ENCODE measurements at places on chromosomes 7 and 10. TPM values are rescaled to one million over a fixed set of nuclear protein-coding genes. Genes with fewer than 3 reads are reported as not detected.

DNA sequence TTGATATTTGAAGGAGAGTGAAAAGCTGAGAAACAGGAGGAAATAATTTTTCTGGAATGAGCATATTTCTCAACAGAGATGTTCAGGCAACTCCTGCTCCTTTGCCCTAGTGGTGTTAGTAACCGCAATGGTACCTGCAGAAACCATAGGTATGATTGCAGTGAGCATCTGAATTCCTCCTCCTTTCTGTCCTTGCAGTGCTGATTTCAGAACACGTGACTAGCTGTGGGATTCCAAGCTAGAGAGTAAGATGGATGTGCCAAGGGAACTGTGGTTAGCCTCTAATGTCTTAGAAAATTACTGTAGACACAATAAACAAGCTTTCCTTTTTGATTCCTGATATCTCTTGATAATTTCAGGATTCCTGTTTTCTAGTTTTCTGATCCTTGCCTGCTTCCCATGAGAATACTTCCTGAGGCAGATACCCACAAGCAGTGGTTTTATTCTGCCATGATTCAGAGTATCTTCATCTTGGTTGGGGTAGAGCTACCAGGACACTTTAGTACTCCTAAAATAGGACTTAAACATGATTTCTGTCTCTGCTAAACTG lies 27.5 kb downstream of the LRGUK start:
- H3K4me3 ChIP-seq = no peak overlapping the region
- H3K4me1 ChIP-seq = no peaks in the 10 kb centered on the region
- H3K27ac ChIP-seq = no peak overlapping the region
- H3K36me3 ChIP-seq = no peaks in the 10 kb centered on the region

DNA sequence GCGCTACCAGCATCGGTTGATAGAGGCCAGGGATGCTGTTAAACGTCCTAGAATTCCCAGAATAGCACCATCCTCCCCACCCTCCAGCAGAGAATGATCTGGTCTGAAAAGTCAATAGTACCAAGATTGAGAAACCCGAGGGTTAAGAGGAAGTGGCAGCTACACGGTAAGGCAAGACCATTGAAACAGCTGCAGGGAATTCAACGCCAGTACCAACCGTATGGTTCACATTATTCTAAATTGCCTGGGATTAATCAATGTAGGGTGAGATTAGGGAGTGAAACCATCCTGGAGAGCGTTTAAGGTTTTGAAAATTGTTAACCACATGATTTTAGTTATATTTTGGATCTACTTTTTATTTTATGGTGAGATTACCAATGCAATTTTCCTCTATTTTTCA lies 352.2 kb downstream of the PRPF18 start:
- H3K36me3 ChIP-seq = no peaks in the 10 kb centered on the region
- H3K4me3 ChIP-seq = no peak overlapping the region
- H3K27ac ChIP-seq = no peak overlapping the region
- DNase-seq = no peak

DNA sequence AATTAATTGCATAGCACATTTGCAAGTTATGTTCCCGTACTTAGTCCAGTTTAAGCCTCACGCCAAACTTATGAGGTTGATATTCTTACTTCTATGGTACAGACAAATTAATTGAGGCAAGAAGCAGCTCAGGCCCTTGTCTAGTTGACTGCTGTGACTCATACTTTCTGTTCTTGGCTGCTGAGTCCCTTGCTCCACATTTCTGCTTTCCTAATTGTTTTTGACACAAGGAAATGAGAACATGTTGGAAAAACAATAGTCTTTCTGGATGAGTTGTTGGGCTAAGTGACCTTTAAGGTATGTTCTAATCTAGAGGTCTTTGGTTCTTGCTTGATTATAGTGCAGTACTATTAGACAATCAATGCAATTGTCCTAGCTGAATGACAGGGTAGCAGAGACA lies 331.8 kb downstream of the NRG3 start:
- no peak overlapping the region for H3K4me3 ChIP-seq
- no peaks in the 10 kb centered on the region for H3K36me3 ChIP-seq
- peaks cover 15% of the 10 kb centered on the region for H3K4me1 ChIP-seq
- H3K27me3 ChIP-seq = no peaks in the 10 kb centered on the region
- peak; percentile 47 for DNase-seq

Gene BUD23
- total RNA-seq = 71.5 TPM

- no peaks in the 10 kb centered on the region for H3K4me1 ChIP-seq
- H3K36me3 ChIP-seq = no peaks in the 10 kb centered on the region
- H3K4me3 ChIP-seq = no peak overlapping the region
- no peak overlapping the region for H3K27ac ChIP-seq
- peaks cover 11% of the 10 kb centered on the region for H3K27me3 ChIP-seq
These were observed 4.9 kb upstream of the SRRM3 start for GRCh38 chr7:76196786-76197185.

GRCh38 chr10:118732245-118733165 lies 22.3 kb downstream of the CACUL1 start:
- DNase-seq = no peak
- H3K27ac ChIP-seq = peak overlapping the region; percentile 5
- H3K4me3 ChIP-seq = no peak overlapping the region
- no peaks in the 10 kb centered on the region for H3K27me3 ChIP-seq

- H3K4me3 ChIP-seq = peak overlapping the region; percentile 1
- no peaks in the 10 kb centered on the region for H3K36me3 ChIP-seq
- DNase-seq = no peak
These were observed 124.5 kb downstream of the SEMA3E start for GRCh38 chr7:83524277-83525075.

DNA sequence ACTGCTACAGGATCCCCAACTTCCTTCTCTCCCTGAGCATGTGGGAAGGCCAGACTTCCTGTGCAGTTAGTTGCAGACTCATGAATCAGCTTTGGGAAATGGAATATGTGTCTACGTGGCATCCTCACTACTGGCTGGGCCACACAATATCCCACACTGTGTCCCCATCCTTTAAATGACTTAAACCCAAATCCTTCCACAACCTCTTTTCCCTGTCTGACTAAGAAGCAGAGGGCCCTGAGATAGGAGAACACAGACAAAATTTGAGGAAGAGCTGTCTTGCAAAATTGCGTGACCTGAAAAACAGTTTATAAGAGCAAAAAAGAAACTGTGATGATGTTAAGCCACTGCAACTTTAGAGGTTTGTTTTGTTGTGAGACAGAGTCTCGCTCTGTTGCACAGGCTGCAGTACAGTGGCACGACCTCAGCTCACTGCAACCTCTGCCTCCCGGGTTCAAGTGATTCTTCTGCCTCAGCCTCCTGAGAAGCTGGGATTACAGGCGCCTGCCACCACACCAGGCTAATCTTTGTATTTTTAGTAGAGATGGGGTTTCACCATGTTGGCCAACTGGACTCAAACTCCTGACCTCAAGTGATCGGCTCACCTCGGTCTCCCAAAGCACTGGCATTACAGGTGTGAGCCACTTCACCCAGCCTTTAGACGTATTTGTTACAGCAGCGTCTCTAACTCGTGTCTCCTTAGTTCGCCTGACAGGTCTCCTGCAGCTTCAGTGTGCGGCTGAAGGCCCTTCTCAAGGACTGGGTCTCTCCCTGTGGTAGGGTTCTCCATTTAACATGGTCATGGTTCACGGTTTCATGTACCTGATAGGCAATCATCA lies 46.9 kb upstream of the SFMBT2 start:
- H3K36me3 ChIP-seq = no peaks in the 10 kb centered on the region
- no peak for DNase-seq
- peaks cover 6% of the 10 kb centered on the region for H3K4me1 ChIP-seq
- no peak overlapping the region for H3K4me3 ChIP-seq
- H3K27me3 ChIP-seq = no peaks in the 10 kb centered on the region

DNA sequence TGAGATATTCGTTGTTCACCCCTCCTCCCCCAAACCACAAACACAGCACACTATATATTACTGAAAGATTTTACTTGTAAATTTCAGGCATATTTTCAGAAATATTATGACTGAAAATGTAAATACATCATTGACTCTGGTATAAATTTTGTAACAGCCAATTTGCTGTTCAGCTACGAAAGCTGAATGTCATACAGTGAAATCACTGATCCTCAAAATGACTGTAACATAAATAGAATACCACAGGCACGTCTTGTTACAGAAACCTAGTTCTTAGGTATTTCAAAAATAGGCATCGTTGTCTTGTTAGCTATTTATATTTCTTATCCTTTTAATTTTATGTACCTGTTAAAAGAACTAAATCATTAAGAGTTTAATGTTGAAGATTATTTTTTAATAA lies 15.1 kb downstream of the TRUB1 start:
- H3K36me3 ChIP-seq = peaks cover 50% of the 10 kb centered on the region
- DNase-seq = no peak
- no peak overlapping the region for H3K27ac ChIP-seq
- no peak overlapping the region for H3K4me3 ChIP-seq

- peaks cover 70% of the 10 kb centered on the region for H3K27me3 ChIP-seq
- H3K27ac ChIP-seq = no peak overlapping the region
- no peaks in the 10 kb centered on the region for H3K36me3 ChIP-seq
- no peak overlapping the region for H3K4me3 ChIP-seq
These were observed 4.8 kb upstream of the AOC1 start for GRCh38 chr7:150847536-150847935.

Gene VAX1
- not detected for total RNA-seq

DNA sequence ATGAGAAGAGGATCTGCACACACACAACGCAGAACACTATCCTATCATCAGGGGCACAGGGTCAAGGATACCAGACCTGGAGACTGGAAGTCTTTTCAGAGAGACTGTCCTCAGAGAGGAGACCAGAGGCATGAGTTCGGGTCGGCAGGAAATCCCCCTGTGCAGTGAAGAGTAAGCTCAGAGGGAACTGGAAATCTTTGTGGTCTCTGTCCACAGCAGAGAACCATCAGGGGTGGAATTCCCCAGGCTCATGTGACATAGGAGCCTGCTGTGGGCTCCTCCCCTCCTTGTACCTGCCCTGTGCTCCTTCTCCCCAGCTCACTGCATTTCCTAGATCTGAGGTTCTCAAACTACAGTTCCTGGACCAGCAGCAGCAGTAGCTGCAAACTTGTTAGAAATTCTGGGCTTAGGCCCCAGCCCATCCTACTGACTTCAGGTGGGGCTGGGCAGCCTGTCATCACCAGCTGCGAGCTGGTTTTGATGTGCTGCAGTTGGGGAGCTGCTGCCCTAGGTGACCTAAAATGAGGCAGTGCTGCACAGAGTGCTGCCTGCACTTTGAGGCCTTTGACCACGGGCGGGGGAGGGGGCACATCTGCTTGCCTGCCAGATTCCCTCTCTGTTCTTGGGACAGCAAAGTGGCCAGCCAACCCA lies 2.4 kb downstream of the ZMIZ2 start:
- no peaks in the 10 kb centered on the region for H3K27me3 ChIP-seq
- peak overlapping the region; percentile 74 for H3K4me3 ChIP-seq
- peaks cover 36% of the 10 kb centered on the region for H3K4me1 ChIP-seq
- no peak overlapping the region for H3K27ac ChIP-seq
- no peaks in the 10 kb centered on the region for H3K36me3 ChIP-seq

- no peaks in the 10 kb centered on the region for H3K27me3 ChIP-seq
- no peak overlapping the region for H3K27ac ChIP-seq
- DNase-seq = no peak
- no peak overlapping the region for H3K4me3 ChIP-seq
- no peaks in the 10 kb centered on the region for H3K4me1 ChIP-seq
These were observed 232.8 kb downstream of the GLRX3 start for GRCh38 chr10:130368761-130369560.

DNA sequence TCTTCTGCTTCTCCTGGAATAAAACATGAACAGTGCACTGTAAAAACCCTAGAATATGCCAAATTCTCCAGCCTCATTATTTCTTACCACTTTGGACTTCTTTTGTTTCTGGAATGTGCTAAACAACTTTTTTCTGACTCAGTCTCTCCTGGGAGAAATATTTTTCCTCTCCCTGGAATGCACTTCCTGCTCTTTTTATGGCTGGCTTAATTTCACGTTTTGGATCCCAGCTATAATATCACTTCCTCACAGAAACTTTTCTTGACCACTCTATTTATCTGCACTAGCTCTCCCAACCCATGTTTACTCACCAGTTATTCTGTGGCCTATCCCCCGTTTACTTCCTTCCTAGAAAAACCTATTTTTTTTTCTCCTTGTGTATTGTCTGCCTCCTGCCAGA lies 26.7 kb downstream of the ABCB5 start:
- no peaks in the 10 kb centered on the region for H3K27me3 ChIP-seq
- H3K4me3 ChIP-seq = no peak overlapping the region
- H3K36me3 ChIP-seq = no peaks in the 10 kb centered on the region
- no peak overlapping the region for H3K27ac ChIP-seq
- H3K4me1 ChIP-seq = peaks cover 8% of the 10 kb centered on the region

DNA sequence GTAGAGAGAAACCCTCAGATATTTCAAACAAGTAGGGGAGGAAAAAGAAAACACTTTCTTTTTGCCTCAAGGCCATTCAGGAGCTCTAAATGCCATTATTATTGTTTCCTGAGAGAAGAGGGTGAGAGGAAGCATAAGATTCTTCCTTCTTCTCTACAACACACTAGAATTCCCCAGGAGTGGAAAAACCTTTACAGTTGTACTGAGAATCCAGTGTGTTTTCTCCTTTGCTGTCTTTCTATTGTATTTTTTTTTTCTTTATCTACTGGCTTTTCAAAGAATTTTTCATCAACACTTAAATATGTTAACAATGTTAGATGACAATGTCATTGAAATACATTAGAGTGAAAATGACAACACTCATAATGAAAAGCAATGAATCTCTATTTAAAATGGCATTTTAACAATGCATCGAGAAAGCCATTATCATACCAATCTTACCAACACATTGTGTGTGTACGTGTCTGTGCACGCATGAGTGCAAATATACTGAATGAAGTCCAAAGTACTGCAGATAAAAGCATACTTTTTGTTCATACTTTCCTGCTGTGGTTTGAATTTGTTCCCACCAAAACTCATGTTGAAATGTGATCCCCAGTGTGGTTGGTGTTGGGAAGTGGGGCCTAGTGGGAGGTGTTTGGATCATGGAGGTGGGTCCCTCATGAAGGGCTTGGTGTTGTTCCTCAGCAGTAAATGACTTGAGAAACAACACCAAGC lies 24.2 kb upstream of the MACC1 start:
- H3K4me1 ChIP-seq = peaks cover 24% of the 10 kb centered on the region
- DNase-seq = peak; percentile 71
- H3K27ac ChIP-seq = peak overlapping the region; percentile 57

Gene TMEM139
- 9.2 TPM for total RNA-seq

DNA sequence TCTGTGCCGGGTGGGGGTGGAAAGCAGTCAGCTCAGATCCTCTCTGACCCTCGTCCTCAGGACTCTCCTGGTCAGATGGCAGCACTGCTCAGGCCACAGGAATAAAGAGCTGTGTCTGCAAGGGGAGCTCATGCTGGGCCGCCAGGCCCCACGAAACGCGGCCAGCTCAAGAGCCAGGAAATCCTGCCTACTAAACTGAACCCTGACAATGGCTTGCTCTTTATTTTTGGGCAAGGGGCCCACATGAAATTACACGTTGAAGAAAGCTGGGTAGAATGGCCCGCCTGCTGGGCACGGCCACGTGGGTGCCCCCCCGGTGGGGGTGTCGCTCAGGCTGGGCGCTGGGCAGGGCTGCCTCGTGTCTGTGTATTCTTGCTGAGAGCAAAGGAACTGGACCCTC lies 103.0 kb downstream of the ITIH5 start:
- H3K4me1 ChIP-seq = no peaks in the 10 kb centered on the region
- no peak overlapping the region for H3K4me3 ChIP-seq
- no peak overlapping the region for H3K27ac ChIP-seq
- no peaks in the 10 kb centered on the region for H3K36me3 ChIP-seq
- no peak for DNase-seq

GRCh38 chr7:115910541-115911164 lies 119.9 kb downstream of the TFEC start:
- peaks cover 97% of the 10 kb centered on the region for H3K27me3 ChIP-seq
- H3K36me3 ChIP-seq = no peaks in the 10 kb centered on the region
- no peak overlapping the region for H3K27ac ChIP-seq

Data from MCF 10A (cell line).